Ascending aorta (tissue), 2 donors: ENCODE measurements at places on chromosomes 13 and 19. TPM values are rescaled to one million over a fixed set of nuclear protein-coding genes. Genes with fewer than 3 reads are reported as not detected.
A peak's percentile ranks its signal among the peaks of the same experiment; 100 is the strongest.

GRCh38 chr13:28273919-28274318 lies 135.6 kb downstream of the PAN3 start:
- no peak overlapping the region for H3K4me3 ChIP-seq
- H3K4me1 ChIP-seq = no peaks in the 10 kb centered on the region
- peaks cover 21% of the 10 kb centered on the region for H3K36me3 ChIP-seq
- H3K27ac ChIP-seq = no peak overlapping the region
- DNase-seq = no peak

Gene ZNF880
- total RNA-seq = 21.5 TPM

DNA sequence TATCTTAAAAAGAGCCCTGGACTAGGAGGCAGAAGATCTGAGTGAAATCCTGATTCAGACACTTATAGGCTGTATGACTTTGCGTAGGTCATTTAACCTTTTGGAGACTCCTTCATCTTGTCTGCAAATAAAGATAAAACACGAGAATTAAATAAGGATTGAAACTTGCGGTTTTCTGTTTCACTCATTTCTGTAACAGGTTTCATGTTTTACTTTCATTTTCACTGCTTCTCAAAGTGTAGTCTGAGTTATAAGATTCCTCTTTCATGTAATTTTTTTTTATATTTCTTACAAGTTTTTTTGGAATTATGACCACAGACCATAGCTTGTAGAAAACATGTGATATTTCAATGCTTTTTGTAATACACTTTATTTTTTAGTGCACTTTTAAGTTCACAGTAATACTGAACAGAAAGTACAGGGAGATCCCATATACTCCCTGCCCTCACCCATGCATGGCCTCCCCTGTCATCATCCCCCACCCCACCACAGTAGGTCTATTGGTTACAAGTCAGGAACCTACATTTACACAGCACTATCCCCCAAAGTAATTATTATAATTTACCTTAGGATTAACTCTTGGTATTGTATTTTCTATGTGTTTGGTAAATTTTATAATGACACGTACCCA lies 174.6 kb downstream of the ITGBL1 start:
- no peaks in the 10 kb centered on the region for H3K27me3 ChIP-seq
- peaks cover 15% of the 10 kb centered on the region for H3K4me1 ChIP-seq
- no peak for DNase-seq
- peak overlapping the region; percentile 82 for H3K27ac ChIP-seq
- H3K36me3 ChIP-seq = no peaks in the 10 kb centered on the region

Gene NLRP11
- total RNA-seq = not detected

DNA sequence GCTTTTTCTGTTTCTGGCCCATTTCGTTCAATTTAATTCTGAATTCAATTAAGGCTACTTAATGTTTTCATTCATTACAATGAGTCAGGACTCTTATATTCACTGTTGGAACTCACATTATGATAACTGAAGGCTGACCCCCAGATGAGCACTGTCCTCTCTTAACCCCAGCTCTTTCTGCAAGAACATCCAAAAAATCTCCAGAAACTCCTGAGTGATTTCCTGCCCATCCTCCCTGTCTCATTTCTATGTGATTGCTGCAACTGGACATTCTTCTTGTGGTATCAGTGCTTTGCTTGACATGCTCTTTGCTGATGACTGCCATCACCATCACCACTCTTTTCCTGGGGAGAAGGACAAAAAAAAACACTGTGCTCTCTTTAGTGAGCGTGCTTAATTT lies 240.3 kb downstream of the SPRY2 start:
- no peak overlapping the region for H3K4me3 ChIP-seq
- DNase-seq = no peak
- H3K4me1 ChIP-seq = no peaks in the 10 kb centered on the region
- no peak overlapping the region for H3K27ac ChIP-seq
- H3K27me3 ChIP-seq = no peaks in the 10 kb centered on the region

DNA sequence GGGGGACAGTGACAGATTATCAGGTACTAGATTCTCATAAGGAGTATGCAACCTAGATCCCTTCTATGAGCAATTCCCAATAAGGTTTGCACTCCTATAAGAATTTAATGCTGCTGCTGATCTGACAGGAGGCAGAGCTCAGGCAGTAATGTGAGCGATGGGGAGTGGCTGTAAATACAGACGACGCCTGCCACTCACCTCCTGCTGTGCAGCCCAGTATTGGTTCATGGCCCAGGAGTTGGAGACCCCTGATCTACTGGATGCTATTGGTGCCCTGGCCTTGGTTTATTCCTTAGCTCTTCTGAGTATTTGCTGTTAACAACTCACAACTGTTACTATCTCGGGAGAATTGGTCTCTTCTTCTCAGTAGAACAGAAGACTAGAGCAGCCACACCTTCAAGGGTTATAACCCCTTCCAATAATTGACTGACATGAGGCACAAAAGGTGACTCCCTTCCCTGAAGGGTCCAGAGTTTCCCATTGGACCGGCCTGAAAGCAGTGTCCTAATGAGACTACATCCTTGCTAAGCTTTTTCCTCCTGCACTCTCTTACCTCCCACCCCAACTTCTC lies 35.0 kb upstream of the RBM26 start:
- DNase-seq = no peak
- no peaks in the 10 kb centered on the region for H3K4me1 ChIP-seq
- no peak overlapping the region for H3K4me3 ChIP-seq

Gene ETHE1
- total RNA-seq = 118 TPM

- H3K27me3 ChIP-seq = no peaks in the 10 kb centered on the region
- peak overlapping the region; percentile 96 for H3K27ac ChIP-seq
- peak overlapping the region; percentile 78 for H3K4me3 ChIP-seq
- H3K4me1 ChIP-seq = no peaks in the 10 kb centered on the region
- DNase-seq = no peak
These were observed 63.8 kb downstream of the KCNRG start for GRCh38 chr13:50078895-50079654.

DNA sequence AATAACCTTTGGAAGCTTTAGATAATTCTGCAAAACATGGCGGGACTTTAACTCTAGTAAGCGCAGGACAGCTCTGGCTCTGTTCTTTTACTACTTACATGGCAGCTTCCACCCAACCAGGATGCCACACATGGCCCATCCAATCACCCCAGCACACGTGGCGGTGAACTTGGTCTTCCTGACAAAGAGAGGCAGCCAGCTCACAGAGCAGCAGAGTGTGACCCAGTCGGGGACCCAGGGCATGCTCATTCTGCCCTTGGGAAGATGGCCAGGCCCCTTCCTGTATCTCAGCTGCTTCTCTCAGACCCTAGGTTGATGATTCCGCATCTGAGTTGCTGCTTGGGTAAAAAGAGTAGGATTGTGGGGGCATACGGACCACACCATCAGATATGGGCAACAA lies 172.1 kb downstream of the USP12 start:
- no peaks in the 10 kb centered on the region for H3K4me1 ChIP-seq
- no peaks in the 10 kb centered on the region for H3K27me3 ChIP-seq
- H3K4me3 ChIP-seq = no peak overlapping the region
- no peak overlapping the region for H3K27ac ChIP-seq

Gene TRIM28
- total RNA-seq = 222 TPM

DNA sequence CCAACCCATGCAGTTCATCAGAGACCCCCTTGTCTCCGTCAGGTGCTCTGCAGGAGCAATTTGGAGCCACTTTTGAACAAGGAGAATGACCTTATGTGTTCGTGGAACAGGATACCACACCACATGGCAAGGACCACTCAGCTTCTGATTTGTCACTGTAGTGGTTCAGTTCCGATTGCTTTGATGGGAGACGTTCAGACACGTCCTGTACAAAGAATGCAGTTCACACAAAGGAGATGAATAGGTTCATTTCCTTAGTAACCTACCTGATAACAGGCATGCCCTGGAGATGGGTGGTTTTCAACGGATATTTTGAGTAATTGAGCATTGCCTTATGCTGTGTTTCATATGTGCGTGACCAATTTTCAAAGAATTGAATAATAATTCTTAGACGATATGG lies 17.2 kb downstream of the FGF9 start:
- no peaks in the 10 kb centered on the region for H3K36me3 ChIP-seq
- H3K4me1 ChIP-seq = no peaks in the 10 kb centered on the region
- no peak for DNase-seq
- no peak overlapping the region for H3K4me3 ChIP-seq

GRCh38 chr19:41796901-41797300 lies 514 bp downstream of the CEACAM3 start:
- H3K36me3 ChIP-seq = no peaks in the 10 kb centered on the region
- H3K4me3 ChIP-seq = no peak overlapping the region
- no peak for DNase-seq
- no peaks in the 10 kb centered on the region for H3K27me3 ChIP-seq
- H3K27ac ChIP-seq = no peak overlapping the region

GRCh38 chr19:4640247-4641000 lies 1.1 kb downstream of the TNFAIP8L1 start:
- peak overlapping the region; percentile 76 for H3K4me3 ChIP-seq
- peaks cover 12% of the 10 kb centered on the region for H3K4me1 ChIP-seq
- DNase-seq = no peak
- no peaks in the 10 kb centered on the region for H3K36me3 ChIP-seq

DNA sequence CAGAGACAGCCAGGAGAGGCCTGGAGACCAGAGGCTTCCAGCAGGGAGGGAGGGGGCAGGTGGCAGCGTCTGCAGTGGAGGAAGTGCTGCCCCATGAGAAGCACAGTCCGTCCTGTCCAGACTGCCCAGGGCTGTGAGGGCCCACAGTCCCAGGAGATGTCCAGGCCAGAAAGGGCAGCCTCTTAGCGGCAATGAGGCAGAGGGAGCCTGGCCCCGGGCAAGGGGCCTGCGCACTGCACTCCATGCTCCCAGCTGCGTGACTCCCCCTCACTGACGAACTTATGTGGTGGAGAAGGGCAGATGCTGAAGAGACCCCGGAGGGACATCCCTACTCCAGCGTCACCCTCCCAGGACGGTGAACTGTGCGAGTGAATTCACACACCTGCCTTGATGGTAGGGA lies 115.3 kb downstream of the SOX1 start:
- H3K36me3 ChIP-seq = no peaks in the 10 kb centered on the region
- no peak overlapping the region for H3K27ac ChIP-seq
- H3K4me1 ChIP-seq = no peaks in the 10 kb centered on the region
- H3K4me3 ChIP-seq = no peak overlapping the region

- no peaks in the 10 kb centered on the region for H3K27me3 ChIP-seq
- H3K27ac ChIP-seq = no peak overlapping the region
- no peak for DNase-seq
- H3K4me1 ChIP-seq = no peaks in the 10 kb centered on the region
- no peaks in the 10 kb centered on the region for H3K36me3 ChIP-seq
These were observed 363.5 kb downstream of the PCDH20 start for GRCh38 chr13:61052175-61052574.
